Smooth muscle cell of the brain vasculature (primary cell): ENCODE measurements at places on chromosomes 16 and 17.
A peak's percentile ranks its signal among the peaks of the same experiment; 100 is the strongest.

DNA sequence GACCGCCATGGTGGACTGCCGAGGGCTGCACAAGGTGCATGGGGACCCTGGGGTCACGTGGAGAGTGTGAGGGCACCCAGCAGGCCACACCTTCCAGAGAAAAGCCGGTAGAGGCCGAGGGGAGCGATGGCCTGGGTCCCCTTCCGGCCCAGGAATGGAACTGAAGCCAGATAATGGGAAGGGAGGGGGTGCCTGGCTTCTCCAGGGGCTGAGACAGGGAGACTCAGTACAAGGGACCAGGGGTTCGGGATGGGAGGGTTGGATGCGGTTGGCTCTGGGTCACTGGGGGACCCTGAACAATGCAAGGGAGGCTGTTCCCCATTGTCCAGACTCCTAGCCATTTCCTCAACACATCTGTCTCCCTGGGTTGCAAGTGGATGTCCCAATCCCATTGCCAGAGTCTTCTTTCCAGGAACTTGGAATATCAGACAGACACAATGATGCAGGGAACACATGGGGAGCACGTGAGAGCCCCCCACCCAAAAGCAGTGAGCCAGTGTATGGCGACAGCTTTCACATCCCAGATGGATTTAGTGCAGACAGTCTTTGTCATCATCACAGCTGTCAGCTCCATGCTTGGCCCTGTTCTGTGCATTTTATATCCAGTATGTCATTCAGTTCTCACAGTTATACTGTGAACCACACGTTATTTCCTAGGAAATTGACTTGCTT, 23.6 kb upstream of the DNAI2 start:
- no peak for DNase-seq

DNA sequence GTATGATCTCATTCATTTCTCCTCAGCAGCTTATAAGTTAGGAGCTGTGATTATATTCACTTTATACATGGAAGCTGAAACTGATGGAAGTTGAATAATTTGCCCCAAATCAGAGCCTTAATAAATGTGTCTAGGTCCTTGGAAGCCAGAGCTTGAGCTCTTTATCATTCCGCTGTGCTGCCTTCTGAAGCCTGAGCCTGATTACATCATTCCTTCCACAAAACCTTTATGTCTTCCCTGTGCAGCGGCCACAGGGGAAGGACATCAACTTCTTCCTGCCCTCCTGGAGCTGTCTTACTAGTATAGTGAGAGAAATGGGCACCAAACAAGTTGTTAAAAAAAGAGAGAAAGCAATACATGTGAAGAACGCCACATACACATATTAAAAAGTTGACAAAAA, 6.8 kb downstream of the TNRC6C start:
- no peak for DNase-seq

DNA sequence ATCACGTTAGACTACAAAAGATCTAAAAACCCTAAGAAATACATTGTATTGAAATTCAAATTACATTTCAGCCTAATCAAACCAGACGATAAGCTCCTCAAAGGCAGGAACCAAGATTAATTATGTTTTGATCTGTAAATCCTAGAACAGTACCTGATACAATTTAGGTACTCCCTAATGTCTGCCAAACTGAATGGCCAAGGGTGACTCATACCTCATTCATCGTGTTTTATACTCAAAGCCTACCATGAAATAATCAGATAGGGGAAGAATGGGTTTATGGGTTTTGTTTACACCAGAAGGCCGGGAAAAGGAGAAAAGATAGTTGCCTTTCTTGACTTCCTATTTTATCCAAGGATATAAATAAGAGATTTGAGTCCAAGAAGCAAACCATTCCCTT, 19.3 kb downstream of the MMD start:
- DNase-seq = no peak

DNA sequence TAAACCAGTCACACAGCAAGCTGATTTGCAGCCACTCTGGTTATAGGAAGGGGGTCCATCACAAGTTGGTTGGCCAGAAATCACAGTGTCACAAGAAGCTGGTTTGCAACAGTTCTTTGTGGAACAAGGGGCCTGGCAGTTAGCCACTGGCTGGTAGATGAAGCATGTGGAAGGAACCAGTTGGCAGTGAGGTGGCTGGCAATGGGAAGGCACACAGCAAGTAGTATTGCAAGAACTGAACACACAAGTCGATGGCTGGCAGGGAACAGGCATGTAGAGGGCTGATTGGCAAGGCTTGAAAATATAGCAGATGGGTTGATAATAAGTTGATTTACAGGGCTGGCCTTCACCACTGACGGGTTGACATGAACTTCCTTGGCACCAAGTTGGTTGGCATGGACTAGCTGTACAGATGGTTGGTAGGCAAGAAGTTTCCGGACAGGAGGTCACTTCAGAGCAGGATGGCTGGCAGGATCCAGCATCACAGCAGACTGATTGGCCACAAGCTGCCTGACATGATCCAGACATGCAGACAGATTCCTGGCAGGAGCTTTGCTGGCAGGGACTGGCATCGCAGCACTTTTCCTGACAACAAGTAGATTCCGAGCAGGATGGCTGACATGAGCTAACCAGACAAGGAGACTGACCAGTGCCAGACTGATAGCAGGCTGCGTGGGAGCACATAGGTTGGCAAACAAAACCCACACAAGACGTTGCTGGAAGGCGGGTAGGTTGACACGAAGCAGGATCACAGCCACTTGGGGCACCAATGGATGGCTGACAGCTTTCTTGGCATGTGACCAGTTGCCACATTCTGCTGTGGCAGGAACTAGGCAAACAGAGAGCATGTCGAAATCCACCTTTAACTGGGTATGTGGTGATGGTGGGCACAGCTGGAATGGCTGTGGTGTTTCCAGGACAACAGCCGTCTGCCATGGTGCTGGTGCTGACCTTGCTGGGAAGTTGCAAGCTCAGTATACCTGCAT, at the start of gene KRTAP29-1:
Gene KRTAP29-1, minus strand, starts transcription at position 936 of the 986 bp plus-strand sequence. Its CDS starts 0 bp downstream, at position 936.
- no peak for DNase-seq

DNA sequence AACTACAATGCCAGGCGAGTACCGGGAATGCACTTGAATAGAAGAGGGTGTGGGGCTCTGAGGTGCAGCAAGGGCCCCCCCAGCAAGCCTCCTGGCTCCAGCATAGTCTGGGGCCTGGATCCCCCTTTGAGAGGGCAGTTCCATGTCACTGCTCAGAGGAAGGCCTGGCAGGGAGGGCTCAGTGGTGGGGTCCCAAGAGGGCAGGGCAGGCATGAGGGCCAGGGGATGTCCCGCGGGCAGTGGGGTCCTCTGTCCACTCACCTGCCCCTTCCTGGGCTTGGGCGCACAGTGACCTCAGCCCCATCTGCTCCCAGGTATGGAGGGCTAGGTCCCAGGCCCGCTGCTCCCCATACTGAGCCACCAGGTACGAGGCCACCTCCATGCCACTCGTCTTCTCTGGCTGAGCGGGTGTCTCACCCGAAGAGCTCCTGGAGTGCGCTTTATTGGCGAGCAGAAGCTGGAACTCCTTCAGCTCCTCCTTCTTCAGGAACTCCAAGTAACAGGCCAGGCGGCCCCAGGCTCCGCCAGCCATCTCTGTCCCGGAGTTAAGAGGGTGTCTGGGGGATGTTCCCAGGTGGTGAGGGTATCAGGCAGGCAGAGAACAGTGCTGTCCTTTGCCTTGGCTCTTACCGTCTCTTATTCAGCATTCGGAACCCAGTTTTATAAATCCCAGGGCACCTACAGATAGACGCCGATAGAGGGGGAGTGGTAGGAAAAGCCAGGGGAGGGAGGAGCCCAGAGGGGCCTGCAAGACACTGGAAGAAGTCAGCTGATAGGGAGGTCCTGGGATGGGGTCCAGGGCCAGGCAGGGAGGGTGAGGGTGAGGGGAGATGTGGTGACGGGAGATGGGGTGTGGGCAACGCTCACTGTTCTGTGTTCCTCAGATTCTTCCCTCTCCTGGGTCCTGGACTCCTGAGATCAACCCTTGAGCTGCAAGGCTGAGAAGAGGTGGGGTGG, 605 bp downstream of the NLRP1 start:
- DNase-seq = no peak

DNA sequence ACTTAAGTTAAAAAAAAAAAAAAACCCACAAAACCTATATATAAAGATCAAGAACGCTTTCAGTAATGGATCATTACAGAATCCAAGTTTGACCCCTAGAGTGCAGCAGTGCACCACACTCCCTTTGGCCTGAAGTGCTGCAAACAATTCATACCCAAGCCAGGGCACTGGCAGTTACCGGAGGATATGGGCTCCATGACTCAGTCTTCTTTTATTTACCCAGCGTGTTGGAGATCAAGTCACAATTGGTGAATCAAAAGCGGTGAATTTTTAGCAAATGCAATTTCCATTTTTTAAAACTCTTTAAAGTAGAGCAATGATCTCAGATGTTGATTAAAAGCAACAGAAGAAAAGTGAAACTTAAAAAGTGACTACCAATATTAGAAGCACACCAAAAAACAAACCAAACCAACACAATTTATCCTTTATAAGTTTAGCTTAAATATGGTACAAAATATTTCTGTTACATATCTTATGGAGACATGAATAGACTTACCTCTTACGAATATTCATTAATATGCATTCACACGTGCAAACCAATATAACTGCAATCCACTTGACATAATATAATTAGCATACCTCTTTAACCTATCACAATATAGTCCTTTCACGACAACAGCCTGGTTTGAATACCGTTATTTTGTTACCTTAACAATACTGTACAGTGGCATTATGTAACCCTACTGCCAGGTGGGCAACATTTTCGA, 46.3 kb downstream of the ZNF652 start:
- peak; percentile 68 for DNase-seq

GRCh38 chr16:80807906-80808305, 3.5 kb upstream of the CDYL2 start:
- no peak for DNase-seq

DNA sequence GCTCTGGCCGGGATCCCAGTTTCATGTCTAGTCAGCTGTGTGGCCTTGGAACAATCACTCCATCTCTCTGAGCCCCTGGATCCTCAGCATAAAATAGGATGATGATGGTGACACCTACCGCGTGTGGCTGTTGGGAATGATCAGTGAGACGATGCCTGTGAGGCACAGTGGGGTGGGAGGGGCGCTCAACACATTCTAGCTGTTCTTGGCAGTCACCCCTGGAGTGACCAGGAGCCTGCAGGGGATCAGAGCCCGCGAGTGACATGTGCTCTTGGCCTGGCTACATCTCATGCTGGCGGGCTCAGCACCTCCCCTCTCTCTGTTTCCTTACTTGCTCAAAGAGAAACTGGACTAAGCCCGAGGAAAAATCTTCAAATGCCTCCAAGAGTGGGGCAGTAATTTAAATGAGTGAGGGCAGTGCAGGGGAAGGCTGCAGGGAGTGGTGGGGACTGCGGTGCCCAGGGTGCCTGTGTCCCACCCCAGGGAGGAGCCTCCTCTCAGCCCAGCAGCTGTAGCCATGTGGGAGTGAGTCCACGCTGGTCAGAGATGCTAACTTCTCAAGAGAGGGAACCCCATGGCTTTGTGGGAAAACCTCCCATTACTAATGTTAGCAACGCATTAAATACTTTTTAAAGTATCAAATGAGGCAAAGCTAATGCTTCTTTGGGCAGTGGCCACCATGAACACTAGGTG, 23.1 kb upstream of the DOK4 start:
- no peak for DNase-seq

GRCh38 chr17:31273516-31273915, 23.5 kb downstream of the OMG start:
- DNase-seq = no peak

- no peak for DNase-seq
Observed at GRCh38 chr17:81925860-81926450, 1.6 kb downstream of the MAFG start.

GRCh38 chr16:4372001-4372577, 441 bp downstream of the VASN start:
- no peak for DNase-seq

GRCh38 chr17:75591722-75592302, 4.2 kb downstream of the MYO15B start:
- no peak for DNase-seq

DNA sequence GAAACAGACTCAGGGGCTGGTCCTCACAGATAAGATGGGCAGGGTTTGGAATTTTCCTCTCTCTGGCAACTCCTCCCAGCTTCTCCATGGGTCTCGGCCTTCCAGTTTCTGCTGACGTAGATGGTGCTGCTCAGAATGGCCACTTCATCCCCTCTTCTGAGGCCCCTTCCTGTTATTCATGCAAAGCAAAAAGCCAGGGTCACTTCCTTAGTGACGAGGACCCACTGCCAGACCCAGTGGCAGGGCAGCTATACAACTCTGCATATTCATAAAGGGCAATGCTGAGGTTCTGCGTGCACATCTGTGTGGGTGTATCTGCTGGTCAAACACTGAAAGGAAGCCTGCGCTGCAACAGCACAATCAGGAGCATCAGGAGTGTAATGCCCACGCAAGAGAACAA, 108.8 kb downstream of the WSCD1 start:
- no peak for DNase-seq

DNA sequence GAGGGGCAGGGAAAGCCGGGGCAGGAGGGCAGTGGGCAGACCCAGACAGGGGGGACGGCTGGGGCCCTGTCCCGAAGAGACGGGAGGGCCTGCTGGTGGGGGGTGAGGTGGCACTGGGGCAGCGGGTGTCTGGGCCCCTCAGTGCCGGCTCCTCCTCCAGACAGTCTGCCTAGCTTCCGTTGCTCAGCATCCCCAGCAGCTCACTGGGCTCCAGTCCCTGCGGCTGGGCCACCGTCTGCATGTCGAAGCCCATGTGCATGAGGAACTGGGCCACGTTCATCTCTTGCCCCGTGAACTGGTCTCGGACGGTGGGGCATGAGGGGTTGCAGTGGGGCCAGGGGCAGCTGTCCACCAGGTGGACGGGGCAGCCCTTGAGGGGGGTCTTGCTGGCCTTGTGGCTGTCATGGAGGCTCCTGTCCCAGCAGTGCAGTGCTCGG, 5.8 kb upstream of the MYADML2 start:
- DNase-seq = no peak

- no peak for DNase-seq
Observed at GRCh38 chr16:6570530-6570929, 762.1 kb upstream of the RBFOX1 start.

DNA sequence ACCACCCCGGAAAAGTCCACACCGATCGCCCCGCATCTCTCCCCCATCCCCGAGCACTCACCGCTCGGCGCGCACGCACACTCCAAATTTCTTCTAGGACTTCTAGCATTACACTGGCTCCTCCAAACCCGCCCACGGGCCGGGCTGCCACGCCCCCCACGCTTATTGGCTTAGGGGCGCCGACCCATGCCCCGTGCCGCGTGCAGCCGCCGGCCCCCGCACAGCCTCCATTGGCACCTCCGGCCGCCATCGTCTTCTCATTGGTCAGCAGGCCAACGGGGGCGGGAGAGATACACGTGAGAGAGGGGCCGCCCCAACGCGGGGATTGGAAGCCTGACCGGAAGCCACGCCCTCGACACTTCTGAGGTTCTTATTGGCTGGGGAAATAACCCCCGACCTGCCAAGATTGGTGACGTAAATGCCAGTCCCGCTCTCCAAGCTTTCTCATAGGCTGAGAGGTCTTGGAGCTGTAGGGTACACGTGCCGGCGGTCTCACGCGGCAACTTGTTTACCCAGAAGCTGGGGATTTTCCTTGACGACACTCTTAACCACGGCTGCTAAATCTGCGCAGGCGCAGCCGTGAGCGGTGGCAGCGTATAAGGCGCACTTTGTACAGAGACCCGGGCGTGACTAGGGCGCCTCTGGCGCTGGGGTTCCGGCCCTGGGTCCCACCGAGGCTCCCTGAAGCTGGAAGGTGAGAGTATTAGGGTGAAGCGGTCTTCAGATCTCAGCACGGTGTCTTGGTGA, 4.2 kb upstream of the PER1 start:
- peak; percentile 100 for DNase-seq
